DMS79 (cell line): ENCODE measurements at places on chromosomes 6 and 20.

GRCh38 chr6:25017932-25018567 lies 82.3 kb upstream of the RIPOR2 start:
- no peak for DNase-seq

GRCh38 chr6:140729521-140729920 lies 1355.1 kb upstream of the CITED2 start:
- DNase-seq, result no peak

DNA sequence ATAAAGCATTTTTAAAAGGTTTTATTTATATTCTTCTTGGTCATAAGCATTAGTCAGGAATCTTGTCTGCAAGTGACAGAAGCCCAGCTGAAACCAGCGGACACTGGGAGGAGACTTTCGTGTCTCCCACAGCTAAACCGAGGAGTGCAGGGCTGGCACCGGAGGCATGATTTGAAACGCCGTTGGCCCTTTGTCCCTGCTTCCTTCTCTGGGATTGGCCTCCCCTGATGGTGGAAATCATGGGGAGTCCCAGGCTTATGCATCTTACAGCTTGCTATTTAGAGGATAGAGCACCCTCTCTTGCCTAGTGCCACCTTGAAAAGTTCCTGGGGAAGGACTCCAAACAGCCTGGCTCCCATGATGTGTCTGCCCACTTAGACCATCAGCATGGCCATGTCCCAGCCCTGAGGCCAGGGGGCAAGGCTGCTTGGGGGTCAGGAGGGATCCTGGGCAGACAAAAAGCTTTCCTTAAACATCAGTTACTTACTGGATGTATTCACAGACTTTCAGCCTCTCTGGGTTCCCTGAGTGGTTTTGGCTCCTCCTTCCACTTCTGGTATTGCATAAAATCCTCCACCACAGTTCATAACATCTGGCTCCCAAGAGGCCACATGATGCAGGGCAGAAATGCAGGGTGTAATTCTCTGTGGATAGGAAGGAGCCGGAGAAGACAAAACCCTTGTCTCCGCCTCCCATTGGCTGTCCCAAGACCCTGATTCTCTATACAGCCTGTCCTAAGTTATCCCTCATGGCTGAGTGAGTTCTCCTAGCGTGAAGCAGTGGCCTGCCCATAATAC lies 49.3 kb upstream of the INSM1 start:
- no peak for DNase-seq

GRCh38 chr20:23744817-23745216 lies 5.9 kb downstream of the CST1 start:
- DNase-seq, result no peak

- no peak for DNase-seq
Measured at GRCh38 chr6:151350442-151351145, 40.8 kb downstream of the ZBTB2 start.
